ENCODE measurements at places on chromosomes 2 and 18.

DNA sequence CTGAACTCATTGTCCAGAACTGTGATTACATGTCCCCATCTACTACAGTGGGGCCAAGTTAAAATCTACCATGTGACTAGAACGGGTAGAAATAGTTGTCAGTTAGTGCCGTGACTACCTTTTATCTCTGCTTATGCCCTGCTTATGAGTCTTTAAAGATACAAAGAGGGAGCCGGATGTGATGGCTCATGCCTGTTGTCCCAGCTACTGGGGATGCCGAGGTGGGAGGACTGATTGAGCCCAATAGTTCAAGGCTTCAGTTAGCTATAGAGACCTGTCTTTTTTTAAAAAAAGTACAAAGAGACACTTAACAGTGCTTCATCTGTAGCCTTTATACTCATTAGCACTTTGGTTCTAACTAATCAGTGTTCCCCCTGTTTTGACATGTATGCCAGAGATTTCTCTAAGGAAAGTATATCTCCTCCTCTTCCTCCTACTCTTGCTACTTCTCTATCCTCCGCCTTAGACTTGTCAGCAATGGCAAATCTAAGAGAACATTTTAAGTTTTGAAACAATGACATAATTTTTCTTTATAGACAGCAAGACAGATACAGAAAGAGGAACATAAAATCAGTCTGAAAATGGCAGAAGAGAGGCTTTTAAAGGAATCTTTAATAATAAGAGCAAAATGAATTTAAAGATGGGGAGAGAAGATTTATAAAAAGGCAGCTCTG is 45.0 kb downstream of the NBEAL1 start:
- DNase-seq, result no peak

GRCh38 chr2:26477126-26477910 is 606 bp downstream of the OTOF start:
- no peak for DNase-seq

DNA sequence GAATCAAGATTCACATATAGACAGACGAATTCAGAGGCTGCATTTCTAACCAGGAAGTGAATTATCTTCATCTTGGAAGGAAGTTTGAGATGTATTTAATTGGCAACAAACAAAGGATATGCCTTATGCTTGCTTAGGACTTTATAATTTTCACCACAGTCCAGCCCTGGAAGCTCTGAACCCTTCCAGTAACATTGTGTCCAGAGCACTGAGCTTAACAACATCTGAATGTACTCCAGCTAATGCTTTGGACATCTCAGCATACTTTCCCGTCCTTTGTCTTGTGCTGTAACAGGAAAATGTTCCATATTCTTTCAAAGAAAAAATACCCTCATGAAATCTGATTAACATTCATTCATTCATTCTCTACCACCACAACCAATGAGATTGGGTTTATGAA is 136.3 kb upstream of the SPATS2L start:
- no peak for DNase-seq

- peak; percentile 28 for DNase-seq
Measured at GRCh38 chr2:138787053-138787666, 7.0 kb upstream of the NXPH2 start.

DNA sequence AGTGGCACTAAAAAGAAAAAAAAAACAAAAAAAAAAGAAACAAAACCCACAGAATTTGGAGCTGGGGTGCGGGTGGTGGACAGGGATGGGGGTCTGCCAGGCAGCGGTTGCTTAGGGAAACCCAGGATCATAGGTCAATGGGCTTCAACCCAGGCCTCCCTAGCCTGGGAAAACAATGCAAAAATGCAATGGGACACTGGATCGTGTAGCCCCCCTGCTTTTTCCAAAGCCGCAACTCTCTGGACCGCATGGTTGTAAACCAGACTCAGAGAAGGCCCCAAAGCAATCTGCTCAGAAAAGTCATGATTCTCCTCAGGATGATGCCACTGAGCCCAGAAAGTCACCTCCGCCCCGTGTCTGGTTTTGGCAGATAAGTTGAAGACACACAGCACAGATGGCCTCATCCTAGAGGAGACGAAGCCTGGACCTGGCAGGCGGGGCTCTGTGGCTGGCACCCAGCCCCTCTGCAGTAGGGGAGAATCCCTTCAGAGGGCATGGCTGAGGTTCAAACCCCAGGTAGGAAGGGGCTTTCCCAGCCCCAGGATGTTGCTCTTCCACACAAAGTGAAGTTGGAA is 5.1 kb downstream of the DLX2 start:
- DNase-seq, result no peak

DNA sequence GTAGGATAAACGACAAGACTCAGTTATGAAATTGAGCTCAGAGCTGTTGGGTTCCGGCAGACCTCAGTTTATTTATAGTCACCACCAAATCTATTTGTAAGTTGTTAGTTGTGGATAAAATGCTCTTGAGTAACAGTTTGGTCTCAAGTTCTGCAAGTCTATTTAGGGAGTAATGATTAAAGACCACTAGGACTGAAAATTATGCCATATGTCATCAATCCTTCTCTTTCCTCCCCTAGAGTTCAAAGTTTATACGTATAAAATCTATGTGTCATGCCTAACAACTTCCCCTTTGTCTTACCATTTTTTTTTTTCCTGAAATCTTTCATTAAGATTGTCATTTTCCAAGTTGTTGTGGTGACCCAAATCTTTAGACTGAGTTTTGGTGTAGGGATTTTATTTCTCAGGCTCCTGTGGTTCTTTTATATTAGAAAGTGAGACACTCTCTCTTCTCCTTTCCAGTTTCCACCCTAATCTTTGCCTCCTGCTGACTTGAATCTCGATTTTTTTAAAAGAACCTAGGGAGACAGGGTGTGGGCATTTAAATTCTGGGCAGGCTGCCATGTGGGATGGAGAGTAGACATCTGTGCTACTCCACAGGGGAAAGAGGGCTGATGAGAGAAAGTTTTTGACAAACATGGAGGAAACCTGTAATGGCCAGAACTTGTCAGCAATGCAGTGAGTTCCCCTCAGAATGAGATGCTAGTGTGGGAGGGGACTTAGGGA is 51.0 kb downstream of the LAMA3 start:
- DNase-seq, result peak; percentile 18

- no peak for DNase-seq
Measured at GRCh38 chr18:63040788-63041410, 278.7 kb downstream of the BCL2 start.

DNA sequence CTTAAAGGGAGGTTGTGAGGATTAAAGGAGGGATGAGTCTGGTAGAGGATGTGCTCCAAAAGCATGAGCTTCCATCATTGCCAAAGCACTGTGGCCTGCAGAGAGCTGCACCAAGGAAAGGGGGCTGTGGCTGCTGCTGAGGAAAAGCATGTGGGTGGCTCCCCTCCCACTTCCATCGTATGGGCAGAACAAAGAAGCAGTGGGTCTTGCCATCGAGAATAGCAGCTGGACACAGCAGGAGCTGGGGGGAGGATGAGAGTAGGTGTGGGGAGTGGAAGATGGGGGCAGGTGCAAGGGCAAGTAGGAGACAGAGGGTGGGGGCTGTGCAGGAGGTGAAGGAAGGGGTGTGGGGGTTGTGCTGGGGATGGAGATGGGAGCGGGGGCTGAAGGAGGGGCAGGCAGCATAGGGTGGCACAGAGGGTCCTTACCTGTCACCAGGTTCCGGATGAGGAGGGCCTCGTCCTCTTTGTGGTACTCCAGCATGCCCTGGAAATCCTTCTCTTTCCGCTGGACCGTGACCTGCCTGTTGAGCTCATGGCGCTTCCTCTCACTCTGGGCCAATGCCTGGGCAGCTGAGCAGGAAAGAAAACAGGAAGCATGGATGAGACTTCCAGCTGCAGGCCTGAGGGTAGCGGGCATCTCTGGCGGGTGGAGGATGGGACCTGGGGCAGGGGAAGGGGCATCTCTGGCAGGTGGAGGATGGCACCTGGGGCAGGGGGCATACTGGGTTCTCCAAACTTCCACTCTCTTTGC is 33.6 kb upstream of the ACAA2 start:
- no peak for DNase-seq

DNA sequence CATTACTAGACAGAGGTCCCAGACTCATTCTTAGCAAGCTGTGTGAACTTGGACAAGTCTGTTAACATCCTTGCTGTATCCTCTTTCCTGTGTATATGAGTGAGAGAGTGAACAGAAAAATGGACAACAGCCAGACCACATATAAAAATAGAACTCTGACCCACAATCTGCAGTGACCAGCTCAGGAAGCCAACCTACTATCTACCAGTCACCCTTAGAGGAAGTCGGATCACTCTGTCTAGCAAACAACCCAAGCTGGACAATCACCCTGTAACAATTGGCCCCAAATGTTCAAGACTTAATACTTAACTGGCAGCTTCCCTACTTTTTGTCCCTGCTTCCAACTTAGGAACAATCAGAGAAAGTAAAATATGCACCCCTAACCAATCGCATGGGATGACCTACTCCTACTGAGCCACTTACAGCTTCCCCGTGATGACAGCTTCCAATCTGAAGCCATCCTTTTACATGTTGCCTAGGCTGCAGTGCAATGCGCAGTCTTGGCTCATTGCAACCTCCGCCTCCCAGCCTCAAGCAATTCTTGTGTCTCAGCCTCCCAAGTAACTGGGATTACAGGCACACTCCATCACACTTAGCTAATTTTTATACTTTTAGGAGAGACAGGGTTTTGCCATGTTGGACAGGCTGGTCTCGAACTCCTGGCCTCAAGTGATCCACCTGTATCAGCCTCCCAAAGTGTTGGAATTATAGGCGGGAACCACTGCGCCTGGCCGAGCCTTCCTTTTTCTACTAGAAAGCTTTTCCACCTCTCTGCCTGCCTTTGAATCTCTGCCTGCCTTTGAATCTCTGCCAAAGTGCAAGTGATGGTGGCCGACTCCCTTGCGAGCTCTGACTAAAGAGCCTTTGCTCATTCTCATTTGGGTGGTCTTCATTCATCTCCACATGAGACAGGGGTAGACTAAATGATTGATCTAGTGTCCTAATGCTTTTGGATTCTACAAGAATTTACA is 158.3 kb upstream of the NDUFV2 start:
- DNase-seq, result peak; percentile 80

- no peak for DNase-seq
Measured at GRCh38 chr2:66748939-66749338, 314.0 kb downstream of the MEIS1 start.

- peak; percentile 73 for DNase-seq
Measured at GRCh38 chr2:133642791-133643191, 74.5 kb upstream of the NCKAP5 start.

DNA sequence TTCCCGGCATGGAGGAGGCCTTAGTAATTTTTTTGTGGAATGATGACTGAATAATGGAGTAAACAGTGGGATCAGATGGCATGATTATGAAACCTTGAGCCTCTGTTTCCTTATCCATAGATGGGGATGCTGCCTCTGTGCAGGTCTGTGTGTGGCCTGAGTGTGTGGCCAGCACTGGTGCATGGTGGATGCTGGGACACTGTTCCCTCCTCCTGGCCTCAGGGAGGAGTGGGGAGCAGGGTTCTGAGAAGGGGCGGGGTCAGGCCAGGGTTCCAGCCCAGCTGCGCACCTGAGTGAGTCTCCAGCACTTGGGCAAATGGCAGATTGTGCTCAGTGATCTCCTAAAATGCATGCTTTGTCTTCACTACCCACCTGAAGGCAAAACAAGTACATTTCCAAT is 66.4 kb downstream of the DCDC2C start:
- DNase-seq, result no peak

DNA sequence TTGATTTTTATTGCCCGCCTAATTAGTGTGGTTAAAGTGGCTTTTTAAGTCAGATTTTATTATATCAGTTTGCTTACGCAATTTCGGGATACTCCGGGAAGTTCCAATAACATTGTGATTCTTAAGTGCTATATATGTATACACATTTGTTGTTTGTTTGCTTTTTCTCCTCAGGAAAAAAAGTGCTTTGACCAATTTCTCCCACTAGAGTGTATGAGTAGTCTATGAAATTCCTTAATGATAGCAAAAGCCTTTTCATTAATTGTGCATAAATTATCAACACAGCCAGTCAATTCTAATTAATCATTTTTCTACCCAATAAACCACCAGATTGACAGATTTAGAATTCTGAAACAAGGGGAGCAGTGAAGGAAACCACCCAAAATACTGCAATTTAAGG is 172.2 kb downstream of the DPP10 start:
- no peak for DNase-seq

- no peak for DNase-seq
Measured at GRCh38 chr2:195590199-195590860, 66.7 kb upstream of the SLC39A10 start.

DNA sequence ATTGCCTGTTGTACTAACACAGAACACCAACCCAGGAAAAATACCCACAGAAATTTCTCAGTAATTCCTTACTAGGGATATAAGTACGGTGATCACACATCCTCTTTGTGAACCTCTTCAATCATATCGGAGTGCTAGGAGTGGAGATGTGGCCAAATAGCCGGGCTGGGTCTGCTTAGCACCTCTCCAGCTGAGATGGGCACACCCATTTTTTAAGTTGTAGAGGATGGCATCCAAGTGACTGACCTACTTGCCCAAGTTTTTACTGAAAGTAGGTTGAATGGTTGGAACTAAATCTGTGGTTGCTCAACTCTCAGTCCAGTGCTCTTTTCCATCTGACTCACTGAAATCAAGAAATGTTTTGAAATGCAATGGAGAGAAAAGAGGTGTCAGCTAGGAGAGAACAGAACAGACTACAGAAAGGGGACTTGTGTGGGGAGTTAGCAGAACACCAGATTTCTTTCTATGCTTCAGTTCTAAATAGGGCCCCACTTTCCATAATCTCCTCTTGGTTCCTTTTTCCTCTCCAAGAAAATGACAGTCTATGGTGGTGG is 68.7 kb upstream of the FSHR start:
- DNase-seq, result no peak

DNA sequence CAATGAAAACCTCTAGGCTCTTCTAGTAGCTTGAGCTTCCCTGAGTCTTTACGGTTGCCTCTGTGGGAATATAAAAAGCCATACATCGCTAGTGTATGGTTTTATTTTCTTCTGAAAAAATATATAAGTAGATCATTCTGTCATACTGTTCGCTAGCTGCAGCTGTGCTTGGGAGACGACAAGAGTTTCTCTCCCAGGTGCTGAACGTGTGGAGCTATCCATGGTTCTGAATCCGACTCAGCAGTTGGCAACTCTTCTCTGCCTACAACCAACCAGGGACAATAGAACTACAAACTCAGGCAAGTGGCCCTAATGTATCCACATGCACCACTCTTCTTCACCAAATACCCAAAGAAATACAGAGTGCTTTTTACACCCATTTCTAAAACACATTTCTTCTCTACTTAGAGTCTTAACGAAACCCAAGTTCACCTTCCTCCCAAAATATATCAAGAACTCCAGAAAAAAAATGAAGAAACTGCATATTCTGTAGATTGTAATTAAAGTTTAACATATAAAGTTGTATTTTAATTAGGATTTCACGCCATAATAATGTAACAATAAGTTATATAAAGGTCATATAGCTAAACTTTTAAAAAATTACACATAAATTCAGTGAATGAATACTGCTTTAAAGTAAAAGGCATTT is 2.2 kb upstream of the KCNH7 start:
- DNase-seq, result peak; percentile 64

All from fibroblast of skin of right biceps (primary cell).